H7 (cell line): ENCODE measurements at places on chromosomes 12 and 14.
A peak's percentile ranks its signal among the peaks of the same experiment; 100 is the strongest.

GRCh38 chr12:19282133-19282699 is 152.7 kb downstream of the PLEKHA5 start:
- DNase-seq = no peak

DNA sequence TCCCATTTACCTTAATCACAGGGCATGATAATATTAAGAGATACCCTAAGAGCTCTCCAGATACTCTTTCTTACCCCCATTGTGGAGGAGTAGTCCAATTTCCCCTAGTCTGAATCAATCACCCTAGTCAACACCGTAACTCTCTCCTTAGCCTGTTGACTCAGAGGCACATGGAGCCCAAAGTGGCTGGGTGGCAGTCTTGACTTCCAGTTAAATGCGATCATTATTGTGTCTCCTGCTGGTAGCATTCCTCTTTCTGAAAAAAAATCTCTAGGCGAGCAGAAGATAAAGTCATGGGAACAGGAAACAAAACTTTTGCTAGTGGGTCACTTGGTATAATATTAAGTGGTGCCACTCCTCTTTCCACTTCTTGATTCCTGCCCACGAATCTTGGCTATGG is 46.4 kb downstream of the EMP1 start:
- no peak for DNase-seq

- DNase-seq = no peak
Observed at GRCh38 chr14:63717702-63718101, 10.2 kb downstream of the SGPP1 start.

GRCh38 chr14:30221546-30221945 is 293.9 kb upstream of the PRKD1 start:
- no peak for DNase-seq

DNA sequence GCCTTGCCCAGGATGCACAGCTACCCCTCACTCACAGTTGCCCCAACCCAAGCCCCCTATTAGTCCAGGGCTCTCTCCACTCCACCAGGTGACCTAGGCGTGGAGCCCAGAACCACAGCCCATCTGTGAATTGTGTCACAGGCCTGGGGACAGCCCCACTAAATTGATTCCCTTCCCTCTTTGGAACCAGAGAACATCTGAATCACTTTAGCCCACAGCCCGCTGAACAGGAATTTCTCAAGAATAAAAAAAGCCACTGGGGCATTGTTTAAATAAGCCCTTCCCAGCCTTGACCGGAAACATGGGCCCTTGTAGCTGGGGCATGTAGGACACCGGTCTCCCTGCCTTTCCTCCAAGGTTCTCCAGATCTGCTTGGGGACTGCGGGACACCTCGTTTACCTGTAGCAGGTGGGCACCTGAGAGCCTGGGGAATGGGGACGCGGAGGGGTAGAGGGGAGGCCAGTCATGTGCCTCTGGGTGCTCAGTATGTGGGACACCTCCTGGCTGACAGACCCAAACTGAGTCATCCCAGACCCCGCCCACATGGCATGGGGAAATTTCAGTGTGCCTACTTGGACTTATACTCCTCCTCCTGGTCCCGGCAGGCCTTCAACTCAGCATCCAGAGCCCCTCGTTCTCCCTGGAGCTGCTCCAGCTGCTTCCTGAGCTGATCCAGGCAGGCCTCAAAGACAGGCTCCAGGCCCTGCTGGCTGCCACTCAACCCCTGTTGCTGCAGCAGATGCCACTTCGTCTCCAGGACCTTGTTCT is 1.3 kb downstream of the KRT78 start:
- DNase-seq = no peak

DNA sequence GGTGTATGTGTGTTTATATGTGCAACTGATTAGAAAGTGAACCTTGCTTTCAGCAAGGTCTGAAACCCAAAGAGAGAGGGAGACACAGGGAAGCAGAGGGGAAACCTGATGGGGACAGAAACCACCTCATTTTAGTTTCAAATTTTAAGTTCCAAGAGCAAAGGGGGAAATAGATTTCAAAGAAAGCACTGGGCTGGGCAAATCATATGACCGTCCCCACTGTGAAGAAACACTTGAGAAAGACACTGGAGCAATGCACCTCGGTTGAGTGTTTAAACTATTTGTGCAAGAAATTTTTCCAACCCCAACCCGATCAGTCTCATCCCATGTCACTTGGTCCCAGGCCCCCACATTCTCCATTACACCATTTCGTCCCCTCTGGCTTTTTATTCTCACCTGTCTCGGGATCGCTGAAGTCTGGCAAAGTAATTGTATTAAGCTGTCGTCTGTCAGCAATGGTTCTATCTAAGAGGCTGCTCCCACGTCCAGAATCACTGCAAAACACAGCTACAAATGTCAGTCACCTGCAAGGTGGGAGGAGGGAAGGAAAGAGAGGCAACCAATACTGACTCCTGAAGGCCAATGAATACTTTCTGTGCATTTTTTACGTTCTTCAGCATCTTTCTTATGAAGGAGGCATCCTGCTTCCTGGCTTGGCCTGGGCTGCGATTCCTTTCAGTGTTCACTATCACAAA is 205.7 kb downstream of the TTC7B start:
- no peak for DNase-seq

DNA sequence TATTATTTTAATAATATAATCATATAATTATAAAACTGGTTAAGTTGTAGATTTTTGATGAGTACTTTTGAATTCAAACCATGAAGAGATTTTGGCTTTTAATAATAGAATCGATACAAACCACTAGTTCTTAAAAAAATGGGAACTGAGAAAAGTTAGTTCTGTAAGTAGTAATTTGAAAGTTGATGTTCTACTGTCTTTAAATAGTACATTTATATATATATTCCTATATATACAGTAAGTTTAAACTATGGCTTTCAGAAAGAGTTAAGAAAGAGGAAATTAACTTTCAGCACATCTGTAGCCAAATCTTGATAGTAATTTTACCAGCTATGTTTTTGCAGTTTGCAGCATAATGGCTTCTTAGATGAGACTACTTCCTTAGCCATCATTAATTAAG is 7.8 kb downstream of the LRRK2 start:
- no peak for DNase-seq

DNA sequence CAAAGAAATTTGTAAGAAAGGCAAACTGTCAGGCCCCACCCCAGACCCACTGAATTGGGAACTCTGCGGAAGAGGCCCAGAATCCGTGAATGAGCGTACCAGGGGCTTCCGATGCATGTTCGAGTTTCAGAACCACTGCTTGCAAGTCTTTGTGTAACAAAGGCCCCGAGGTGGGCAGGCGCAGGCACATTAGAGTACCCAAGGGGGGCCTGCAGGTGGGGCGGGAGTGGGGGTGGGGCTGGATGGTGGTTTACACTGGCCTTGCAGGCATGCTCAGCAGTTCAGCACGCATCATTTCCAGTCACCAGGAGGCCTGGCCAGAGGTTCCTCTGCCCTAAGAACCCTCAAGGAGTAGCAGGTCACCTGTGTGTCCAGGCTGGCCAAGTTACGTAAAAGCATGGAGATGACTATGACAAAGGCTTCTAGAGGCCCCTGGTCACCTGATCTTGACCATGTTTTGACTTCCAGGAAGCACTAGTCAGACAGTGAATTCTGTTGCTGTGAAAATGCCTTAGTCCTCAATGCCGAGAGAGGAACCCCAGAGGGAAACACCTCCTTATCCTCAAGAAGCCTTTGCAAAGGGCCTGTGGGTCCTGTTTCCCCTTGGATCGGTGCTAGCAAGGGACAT is 33.2 kb upstream of the IRF2BPL start:
- peak; percentile 68 for DNase-seq

DNA sequence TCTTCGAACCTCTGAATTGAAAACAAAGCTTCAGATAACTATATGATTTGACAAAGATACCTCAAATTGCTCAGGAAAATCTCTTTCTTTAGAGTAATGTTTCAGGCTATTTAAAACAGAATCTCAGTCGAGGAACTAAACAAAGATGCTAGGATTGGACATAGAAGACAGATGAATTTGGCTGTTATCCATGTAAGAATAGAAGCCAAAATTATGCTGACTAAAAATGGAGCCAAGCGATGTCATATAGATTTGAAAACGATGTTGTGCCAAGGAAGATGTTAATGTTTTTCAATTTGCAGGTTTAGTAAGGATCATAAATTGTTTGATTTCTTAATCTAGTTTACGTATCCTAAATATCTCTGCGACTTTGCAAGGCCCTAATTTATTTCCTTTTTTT is 295.9 kb downstream of the FOXG1 start:
- DNase-seq = no peak

DNA sequence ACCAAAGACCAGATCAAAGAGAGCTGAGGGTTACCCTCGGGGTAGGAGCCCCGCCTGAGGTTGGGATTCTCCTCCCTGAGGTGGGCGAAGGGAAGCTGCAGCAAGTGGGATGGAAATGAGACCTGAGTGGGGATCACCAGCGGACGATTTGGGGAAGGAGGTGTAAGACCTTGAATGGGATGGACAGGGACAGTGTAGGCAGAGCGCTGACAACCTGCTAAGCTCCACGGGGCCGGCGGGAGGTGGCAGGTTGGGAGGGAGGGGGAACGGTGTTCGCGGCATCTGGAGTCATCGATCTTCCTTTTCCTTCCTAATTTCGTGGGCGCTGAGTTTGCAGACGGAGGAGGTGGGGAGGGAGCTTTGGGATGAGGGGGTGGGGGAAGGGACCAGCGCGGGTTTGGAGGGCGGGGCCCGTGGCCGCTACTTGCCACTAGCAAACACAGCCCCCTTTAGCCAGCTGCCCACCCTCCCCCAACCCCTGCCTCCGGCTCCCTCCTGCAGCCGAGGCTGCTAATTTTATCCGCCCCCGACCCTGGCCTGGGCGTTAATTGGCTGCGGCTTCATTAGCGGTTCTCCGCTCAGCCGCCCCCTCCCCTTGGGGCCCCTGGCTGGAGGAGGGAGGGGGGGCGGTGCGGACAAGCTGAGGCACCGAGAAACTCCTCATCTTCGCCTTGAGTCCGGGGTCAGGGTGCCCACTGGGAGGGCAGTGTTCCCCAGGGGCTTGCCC is 2.8 kb upstream of the SHMT2 start:
- DNase-seq = peak; percentile 91

- no peak for DNase-seq
Observed at GRCh38 chr12:66392266-66392915, 90.1 kb downstream of the HELB start.

GRCh38 chr12:38477340-38478090 is 160.9 kb downstream of the ALG10B start:
- DNase-seq = no peak

GRCh38 chr12:6038160-6038559 is 86.3 kb downstream of the VWF start:
- DNase-seq = peak; percentile 87

DNA sequence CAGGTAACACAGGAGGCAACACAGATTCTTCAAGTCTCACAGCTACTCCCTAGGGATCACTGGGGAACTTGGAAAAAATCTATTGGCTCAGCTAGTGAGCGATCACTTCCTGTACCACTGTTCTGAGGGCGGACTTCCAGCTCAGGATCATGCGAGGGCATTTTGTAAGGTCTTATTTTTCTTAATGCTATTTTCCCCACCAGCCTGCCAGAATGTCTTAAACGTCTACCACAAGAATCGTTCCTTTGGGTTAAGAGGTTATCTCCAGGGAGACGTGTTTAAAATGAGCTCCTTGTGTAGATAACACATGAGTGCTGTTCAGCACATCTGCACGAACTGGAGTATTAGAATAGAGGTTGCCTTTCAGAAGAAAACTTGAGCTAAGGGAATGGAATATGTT is 162.6 kb downstream of the ETNK1 start:
- DNase-seq = no peak

GRCh38 chr12:58703866-58704265 is 216.4 kb downstream of the LRIG3 start:
- no peak for DNase-seq

DNA sequence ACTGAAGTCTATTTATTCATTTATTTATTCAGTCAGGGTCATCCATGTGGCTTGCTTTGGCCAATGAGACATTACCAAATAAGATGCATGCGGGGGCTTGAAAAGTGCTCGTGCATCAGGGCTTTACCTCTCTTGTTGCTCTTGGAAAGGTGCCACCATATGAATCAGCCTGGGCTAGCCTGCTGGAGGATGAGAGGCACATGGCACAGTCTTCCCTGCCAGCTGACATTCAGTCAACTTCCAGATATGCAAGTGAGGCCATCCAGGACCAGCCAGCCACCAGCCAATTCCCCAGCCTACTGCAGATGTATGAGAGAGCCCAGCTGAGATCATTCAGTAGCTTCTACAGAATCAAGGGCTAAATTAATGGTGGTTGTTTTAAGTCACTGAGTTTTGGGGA is 105.2 kb upstream of the RPH3A start:
- no peak for DNase-seq

GRCh38 chr12:55845361-55845760 is 2.6 kb upstream of the MMP19 start:
- DNase-seq = no peak

- peak; percentile 68 for DNase-seq
Observed at GRCh38 chr14:89576145-89576927, 159.3 kb upstream of the FOXN3 start.

DNA sequence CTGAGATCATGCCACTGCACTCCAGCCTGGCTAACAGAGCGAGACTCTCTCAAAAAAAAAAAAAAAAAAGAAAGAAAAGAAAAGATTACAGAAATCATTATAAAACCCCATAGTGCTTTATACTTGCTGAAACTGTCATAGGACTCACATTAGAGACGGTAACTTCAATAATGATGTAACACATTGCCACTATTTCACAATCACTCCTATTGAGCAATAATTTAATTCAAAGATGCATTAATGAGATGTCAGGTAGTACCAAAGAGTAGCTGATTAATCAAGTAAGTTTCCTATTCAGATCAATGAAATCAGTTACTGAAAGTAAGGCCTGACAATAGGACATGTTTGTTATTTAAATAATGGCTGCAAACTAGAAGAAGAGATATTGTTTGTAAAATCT is 751.5 kb upstream of the ALG10B start:
- DNase-seq = no peak

DNA sequence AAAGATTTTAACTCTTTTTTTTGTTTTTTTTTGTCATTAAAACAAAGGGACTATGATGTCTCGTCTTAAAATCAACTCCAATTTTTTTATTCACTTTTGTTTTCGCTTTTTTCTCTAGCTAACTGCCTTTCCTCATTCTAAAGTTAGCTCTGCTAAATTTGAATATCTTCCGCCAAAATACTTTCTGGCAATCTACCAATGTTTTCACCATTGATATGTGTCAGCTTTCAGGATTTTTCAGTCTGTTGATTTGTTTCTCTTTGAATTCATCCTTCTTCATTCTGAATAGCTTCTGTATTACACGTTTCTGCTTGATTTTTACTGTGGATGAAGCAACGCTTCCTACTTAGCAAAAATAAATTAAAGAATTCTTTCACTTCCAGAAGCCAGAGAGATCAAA is 38.7 kb upstream of the NOVA1 start:
- no peak for DNase-seq

GRCh38 chr12:119949145-119949544 is 39.9 kb upstream of the BICDL1 start:
- no peak for DNase-seq

- no peak for DNase-seq
Observed at GRCh38 chr14:93379831-93380230, 32.8 kb downstream of the COX8C start.

- DNase-seq = no peak
Observed at GRCh38 chr12:114046236-114046998, 80.3 kb upstream of the RBM19 start.

GRCh38 chr14:72104011-72104613 is 171.9 kb downstream of the RGS6 start:
- peak; percentile 74 for DNase-seq
